ENCODE measurements at places on chromosomes 5 and 9.

DNA sequence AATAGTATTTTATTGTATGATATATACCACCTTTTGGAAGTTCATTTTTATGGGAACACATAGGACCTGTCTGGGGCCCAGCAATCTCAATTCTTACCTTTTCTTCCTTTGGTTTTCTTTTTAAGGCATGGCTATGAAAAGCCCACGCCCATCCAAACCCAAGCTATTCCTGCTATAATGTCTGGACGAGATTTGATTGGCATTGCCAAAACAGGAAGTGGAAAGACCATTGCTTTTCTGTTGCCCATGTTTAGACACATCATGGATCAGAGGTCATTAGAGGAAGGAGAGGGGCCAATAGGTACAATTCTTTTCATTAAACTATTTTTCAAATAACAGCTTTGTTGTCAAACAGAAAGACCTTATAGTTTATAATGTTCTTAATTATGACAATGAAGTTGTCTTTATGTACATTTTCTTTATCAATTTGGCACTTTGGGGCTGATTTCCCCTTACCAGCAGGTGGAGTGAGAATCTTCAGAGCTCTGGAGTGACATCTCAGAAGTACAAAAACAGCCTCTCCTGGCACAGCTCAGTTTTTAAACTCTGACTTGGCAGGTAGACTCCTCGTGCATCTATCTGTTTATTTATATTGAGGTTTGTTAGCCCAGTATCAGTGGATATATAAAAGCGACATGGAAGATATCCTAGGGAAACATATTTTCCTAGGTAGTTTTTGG is 25.8 kb downstream of the DDX46 start:
- DNase-seq, result no peak

- no peak for DNase-seq
These were observed 126.4 kb downstream of the LPAR1 start for GRCh38 chr9:110911659-110912418.

DNA sequence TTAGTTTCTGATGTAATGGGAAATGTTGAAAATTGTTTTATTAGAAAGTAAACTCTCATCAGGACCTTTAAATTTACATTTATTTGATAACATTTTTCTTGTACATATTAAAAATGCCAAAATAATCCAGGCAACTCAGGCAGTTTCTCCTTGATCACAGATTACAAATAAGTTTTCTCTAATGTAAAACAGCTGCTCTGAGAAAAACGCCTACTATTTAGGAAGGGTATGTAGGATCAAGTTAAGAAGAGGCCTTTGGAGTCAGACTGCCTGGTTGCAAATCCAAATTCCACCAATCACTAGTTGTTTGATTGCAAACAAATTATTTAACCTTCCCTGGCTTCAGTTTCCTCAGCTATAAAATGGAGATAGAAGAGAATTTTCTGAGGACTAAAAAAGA is 610.8 kb downstream of the PDE4D start:
- no peak for DNase-seq

DNA sequence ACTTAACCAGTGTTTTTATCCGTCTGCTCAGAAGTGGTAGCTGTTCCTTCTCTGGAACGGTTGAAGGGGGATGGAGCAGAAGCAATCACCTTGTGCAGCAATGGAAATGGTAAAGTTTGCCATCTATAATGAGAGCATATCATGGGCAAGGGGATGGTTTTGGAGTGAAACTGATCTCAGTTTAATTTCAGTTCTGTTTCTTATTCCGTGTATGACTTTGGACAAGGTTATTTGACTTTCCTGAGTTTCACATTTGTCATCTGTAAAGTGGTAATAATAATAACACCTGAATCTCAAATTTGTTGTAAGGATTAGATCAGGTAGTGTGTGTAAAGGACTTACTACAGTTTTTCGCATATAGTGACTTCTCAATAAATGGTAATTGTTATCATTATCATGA is 106.1 kb downstream of the PCSK1 start:
- DNase-seq, result no peak

DNA sequence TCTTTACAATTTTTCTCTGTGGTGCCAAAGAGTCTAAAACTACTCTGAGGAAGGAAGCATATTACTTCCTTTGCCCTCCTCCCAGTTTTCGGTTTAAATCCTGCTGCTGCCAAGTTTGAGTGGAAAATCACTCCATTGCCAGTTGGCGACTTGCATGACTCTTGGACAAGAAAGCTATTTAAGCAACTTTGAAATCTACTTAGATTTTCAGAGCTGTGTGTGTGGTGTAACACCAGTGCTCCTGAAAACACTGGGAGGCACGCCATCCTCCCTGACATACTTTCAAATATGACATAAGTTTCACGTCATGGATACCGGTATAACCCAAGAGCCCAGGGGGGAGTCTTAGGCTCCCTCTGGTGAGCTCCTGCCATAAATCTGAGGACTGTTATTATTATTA is 83.5 kb upstream of the RIOK2 start:
- no peak for DNase-seq

DNA sequence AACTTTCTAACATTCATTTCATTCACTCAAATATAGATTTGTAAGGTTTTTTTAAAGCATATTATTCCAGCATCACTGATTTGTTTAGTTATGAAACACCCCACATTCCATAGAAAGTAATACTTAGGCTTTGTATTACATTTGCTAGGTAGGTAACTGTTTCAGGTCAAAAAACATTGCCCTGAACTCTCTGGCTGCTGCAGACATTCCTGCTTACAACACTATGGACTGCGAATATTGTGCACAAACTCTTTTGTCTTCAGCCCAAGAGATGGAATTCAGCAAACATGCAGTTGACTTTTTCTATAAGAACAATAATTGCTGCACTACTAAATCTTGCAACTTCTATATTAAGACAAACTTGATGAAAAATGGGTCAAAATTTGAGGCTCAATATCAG is 301.0 kb downstream of the ARL15 start:
- DNase-seq, result no peak

DNA sequence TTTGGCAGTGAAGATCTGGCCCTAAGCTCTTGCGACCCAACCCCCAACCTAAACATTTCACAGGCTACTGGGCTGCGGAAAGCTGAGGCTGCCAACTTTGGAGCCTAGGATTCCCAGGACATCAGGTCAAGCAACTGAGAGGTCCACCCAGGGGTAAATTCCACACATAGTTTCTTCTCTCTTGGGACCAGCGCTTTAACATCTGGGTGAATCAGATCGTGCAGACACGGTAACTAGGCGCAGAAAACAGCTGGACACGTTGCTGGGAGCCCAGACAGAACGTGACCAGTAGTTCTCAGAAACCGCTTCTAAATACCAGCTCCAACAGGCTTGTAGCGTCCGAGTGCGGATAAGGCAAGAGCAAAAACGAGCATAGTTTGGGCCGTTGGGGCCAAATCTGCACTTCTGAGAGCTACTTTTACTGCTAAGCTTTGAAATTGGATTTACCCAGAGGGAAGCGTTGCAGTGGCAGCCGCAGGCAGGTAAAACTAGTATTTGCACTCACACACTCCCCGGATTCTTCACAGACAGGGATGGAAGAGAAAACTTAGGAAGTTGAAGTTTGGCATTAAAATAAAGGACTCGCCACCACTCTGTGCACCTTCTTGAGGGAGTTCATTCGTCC is 11.8 kb downstream of the ITGA1 start:
- peak; percentile 80 for DNase-seq

DNA sequence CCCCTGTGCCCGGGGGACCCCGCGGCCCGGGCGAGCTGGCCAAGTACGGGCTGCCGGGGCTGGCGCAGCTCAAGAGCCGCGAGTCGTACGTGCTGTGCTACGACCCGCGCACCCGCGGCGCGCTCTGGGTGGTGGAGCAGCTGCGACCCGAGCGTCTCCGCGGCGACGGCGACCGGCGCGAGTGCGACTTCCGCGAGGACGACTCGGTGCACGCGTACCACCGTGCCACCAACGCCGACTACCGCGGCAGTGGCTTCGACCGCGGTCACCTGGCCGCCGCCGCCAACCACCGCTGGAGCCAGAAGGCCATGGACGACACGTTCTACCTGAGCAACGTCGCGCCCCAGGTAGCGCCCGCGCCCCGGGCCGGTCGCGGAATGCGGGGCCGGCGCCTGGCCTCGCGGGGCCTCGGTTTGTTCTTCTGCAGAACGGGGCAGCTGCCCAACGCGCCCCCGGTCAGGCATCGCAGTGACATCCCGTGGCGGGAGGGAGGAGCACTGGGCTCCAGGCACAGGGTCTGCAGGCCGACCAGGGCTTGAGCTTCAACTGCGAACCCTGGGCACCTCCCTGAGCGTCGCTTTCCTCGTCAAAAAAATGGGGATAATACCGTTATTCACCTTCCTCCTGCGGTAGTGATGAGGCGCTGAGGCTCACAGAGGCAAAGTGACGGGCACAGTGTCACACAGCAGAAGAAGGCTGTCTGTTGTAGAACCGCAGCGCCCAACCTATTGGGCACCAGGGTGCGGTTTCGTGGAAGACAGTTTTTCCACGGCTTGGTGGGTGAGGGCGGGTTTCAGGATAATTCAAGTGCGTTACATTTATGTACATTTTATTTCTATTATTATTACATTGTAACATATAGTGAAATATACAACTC is 777 bp downstream of the ENDOG start:
- peak; percentile 30 for DNase-seq

DNA sequence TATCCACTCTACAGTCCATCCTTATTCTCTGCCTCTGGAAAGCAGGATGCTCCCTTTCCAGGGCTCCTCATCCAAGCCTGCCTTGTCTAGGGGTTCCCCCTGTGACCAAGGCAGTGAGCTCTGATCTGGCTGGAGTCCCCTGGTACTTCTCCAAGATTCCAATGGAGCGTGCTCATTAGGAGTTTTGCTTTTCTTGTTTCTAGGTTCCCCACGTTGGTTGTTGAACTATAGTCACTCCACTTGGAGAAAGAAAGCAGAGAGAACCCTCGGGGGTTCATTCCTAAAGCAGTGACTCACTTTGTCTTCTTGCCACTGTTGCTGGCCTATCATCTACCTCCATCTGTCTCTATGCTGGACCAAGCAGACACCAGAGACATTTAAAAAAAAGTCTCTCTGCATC is 192.6 kb downstream of the TLE4 start:
- DNase-seq, result peak; percentile 38

DNA sequence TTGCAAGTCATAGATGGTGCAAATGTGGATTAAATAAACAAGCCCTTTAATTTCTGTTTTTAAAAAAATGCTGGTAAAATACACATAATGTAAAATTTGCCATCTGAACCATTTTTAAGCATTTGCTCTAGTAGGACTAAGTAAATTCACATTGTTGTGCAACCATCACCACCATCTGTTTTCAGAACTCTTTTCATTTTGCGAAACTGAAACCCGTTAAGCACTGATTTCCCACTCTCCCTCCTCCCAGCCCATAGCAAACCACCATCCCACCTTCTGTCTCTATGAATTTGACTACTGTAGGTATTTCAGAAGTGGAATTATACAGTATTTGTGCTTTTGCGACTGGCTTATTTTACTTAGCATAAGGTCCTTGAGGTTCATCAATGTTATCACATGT is 103.3 kb upstream of the CNTLN start:
- DNase-seq, result no peak

All from Caki2 (cell line).